Eye (tissue), 1 donor: ENCODE measurements at places on chromosomes 6 and 20.

- no peak for DNase-seq
Observed at GRCh38 chr20:46341074-46342009, 33.0 kb upstream of the CDH22 start.

- no peak for DNase-seq
Observed at GRCh38 chr6:106085692-106085983, 498 bp upstream of the PRDM1 start.

GRCh38 chr20:48025661-48026060 is 240.4 kb upstream of the SULF2 start:
- DNase-seq = no peak

- no peak for DNase-seq
Observed at GRCh38 chr20:41316051-41316450, 1.5 kb downstream of the ZHX3 start.

DNA sequence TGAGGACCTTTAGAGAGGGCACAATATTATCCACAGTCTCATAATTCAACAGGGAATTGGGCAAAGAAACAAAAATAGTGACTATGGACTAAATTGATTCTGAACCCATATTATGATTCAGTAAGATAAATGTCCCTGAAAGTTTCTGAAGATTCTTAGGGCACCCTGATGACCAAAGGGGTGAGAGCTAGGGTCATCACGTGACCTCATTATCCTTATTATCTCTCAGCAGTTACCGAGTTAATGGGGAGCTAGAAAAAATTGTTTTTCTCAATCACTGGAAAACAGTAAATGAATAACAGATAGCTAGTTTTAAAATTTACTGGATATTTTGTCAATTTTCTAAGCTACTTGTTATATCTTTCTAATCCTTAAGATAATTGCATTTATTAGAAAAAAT is 639.5 kb downstream of the PRKN start:
- no peak for DNase-seq
